Hepatic stellate cell (primary cell): ENCODE measurements at places on chromosomes 4 and X.

DNA sequence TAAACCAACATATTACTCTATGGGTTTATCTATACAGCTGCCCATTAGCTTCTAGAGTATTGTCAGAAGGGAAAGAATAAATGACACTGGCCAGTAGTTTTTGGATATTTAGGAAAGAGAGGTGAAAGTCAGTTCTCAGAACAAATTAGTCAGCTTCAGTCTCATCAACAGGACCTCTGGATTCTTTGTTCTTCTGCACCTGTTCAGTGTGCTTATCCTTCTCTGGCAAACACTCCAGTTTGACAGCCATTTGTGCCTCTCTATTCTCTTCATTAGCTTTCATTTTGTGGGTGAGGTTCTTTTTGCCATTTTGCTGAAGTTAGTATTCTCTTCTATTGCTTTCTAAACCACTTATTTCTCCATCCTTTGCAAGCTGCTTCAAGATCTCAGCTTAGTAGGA is 107.0 kb downstream of the PCDH18 start:
- DNase-seq, result no peak

DNA sequence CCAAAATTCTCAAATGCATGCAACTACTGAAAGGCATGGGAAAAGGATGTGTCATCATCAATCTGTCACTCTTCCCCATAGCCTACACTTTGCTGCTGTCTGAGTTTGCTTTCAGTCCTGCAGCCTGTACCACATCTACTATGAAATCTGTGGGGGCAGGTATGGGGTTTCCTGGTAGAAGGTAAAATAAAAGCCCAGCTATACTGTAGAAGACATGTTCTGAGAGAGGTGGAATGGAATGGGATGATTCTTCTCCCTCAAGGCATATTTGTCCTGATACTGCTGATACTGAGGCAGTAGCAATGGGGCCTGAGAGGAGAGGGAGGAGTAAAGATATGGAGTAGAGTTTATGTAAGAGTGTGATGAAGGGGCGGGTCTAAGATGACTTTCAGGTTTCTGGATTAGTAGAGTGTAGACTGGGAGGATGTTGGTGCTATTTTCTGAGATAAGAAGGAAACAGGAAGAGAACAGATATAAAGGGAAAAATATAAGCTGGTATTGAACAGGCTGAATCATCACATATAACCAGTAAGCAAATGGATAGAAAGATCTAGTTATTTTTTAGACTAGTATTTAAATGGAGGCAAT is 38.7 kb upstream of the GYPA start:
- no peak for DNase-seq

GRCh38 chr4:68581383-68582338 is 5.5 kb upstream of the UGT2B17 start:
- DNase-seq, result no peak

DNA sequence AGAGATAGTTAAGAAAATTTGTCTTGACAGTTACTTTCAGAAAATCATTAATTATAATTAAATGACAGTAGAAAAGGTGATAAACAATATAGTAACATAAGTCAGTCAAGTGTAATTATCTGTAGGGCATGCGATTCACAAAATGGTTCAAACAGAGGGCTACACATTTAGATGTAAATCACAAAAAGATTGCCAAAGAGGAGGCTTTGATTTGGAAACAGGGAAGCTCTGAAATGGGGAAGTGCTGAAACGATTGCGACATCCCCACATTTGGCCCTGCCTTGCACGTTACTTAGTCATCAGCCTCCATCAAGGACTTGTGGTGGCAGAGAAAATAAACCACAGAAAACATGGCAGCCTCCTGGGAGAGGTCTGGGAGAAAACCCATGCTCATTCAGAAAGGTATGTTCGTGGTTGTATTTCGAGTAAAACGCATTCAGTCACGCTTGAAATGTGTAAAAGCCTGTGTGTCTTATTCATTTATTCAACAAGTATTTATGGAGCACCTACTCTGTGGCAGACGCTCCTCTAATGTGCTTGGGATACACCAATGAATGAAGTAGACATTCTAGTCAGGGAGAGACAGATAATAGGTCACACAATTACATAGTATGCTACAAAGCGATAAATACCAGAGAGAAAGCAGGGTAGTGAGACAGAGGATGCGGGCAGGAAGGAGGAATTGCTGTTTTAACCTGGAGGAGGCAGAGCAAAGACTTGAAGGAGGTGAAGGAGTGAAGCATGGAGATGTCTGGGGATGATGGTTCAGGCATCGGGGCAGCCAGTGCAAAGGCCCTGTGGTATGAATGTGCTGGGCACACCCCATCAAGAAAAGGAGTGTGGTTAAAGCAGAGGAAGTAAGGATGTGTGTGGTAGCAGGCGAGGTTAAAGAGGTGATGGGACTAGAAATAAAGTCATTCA is 7.8 kb downstream of the RBM47 start:
- no peak for DNase-seq
